ENCODE measurements at places on chromosomes 7 and 10.
A peak's percentile ranks its signal among the peaks of the same experiment; 100 is the strongest.

- ATAC-seq = no peak
These were observed 60.5 kb upstream of the PRKCQ start for GRCh38 chr10:6640433-6641040.

GRCh38 chr10:70441161-70441894 is at the start of gene NODAL:
Gene NODAL (minus strand): TSS chr10:70441681. CDS start chr10:70441667, 14 bp downstream.
- no peak for ATAC-seq

GRCh38 chr7:30902466-30902865 is 9.2 kb upstream of the AQP1 start:
- no peak for ATAC-seq

GRCh38 chr7:112437072-112437471 is 13.2 kb upstream of the IFRD1 start:
- ATAC-seq = no peak

DNA sequence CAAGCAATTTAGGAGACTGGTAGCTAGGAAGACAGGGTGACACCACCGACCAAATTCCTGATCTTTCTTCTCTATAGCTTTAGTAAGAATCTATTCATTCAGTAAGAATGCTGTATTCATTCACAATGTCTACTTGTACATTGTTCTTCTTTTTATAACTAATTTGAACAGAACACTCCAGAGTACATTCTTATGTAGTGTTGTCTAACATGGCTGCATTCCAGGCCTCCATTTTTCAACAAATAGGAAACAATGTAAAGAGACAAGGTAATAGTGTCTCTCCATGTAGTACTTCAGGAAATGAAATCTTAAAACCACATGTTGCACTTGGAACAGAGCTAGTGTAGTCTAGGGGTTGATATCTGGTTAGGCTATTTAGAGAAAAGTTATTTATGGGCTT is 1.8 kb downstream of the VCL start:
- no peak for ATAC-seq

DNA sequence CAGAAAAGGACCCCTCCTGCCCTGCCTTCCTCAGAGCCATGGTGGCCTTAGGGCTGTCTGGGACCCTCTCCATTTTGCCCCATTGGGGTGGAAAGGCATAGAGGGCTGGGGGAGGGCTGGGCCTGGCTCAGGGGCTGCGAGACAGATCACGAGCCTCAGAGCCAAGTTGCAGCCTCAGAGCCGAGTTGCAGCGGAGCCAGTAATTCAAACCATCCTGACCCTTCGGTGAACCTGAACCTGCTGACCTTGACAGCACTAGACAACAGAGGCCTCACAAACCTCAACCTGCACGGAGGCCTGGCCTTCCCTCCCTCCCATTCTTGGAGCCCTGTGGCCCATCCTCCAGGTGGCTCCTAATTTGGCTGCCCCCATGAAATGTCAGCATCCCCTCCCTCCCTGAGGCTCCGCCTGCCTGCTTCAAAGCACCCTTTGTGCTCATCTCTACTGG is 45.4 kb downstream of the PAX2 start:
- no peak for ATAC-seq

GRCh38 chr10:63236113-63236935 is 103.2 kb downstream of the NRBF2 start:
- ATAC-seq = peak; percentile 83

DNA sequence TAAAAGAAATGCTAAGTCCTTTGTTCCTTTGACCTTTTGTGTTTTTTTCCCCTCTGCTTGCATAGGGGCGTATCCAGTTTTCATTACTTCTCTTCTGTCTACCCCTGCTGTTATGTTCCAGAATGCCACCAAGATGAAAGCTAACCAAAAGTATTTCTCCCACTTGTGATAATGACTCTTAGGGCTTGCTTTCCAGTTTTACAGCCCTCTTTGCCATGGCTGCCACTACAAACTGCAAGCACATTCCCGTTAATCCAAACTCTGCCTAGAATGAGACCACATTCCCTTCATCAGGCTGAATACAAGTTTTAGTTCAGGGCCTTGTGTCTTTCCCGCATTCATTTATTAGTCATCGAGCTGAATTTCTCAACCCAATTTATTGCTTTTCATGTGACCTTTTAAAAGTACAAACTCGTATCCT is 23.6 kb upstream of the CD36 start:
- ATAC-seq = no peak

GRCh38 chr10:32104622-32105509 is 48.6 kb upstream of the KIF5B start:
- no peak for ATAC-seq

DNA sequence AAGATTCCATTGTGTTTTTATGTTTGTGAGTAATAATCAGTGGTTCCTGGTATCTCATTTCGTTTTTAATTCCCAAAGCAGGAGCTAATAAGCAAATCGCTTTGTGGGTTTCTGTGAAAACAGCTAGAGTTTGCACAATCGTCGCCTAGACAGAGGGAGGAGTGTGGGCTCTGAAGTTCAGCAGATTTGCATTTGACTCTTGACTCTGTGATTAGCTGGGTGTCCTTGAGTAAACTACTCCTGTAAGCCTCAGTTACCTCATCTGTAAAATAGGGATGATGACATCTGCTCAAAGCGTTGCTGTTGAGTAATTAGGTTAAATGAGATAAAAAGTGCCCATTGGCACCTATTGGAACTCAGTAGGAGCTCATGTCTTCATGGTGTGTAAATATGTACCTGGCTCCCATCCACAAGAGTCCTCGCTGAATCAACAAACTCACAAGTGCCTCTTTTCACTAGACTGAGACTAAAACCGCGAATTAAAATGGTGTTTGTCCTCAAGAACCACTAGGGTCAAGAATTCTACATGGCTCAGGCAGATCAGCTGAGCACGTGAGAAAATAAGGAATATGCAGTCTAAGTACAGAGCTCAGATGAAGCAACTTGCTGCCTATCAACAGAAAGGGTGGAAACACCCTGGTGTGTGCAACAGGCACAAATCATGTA is 385.8 kb upstream of the C7orf33 start:
- no peak for ATAC-seq

DNA sequence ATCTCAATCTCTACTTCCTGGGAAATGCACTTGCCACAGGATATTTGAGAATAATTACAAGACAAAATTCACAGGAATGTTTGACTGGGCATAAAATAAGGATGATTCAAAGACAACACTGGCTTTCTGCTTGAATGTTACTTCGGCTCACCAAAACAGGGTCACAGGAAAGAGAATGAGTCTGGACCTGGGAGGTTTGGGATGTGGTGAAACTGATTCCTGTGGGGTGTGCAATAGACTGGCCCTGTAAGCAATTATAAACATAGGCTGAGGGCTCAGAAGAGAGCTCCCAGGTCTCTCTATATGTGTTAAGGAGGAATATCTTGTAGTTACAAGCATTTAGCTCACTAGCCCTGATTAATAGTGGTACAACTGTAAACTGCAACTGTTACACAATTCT is 613.9 kb upstream of the CELF2 start:
- ATAC-seq = no peak

Measured in stimulated activated memory B cell treated with anti-CD40 and anti-IgM and Interleukin-4, amounts not matched to agents 10 μg/mL and 1 μg/mL and 100 μg/mL, for 72 hours (primary cell).